ENCODE measurements at places on chromosomes 1 and 21.

GRCh38 chr1:28888915-28889314, 25.5 kb upstream of the EPB41 start:
- DNase-seq, result no peak

GRCh38 chr1:212470059-212470458, 37.3 kb downstream of the NENF start:
- no peak for DNase-seq

DNA sequence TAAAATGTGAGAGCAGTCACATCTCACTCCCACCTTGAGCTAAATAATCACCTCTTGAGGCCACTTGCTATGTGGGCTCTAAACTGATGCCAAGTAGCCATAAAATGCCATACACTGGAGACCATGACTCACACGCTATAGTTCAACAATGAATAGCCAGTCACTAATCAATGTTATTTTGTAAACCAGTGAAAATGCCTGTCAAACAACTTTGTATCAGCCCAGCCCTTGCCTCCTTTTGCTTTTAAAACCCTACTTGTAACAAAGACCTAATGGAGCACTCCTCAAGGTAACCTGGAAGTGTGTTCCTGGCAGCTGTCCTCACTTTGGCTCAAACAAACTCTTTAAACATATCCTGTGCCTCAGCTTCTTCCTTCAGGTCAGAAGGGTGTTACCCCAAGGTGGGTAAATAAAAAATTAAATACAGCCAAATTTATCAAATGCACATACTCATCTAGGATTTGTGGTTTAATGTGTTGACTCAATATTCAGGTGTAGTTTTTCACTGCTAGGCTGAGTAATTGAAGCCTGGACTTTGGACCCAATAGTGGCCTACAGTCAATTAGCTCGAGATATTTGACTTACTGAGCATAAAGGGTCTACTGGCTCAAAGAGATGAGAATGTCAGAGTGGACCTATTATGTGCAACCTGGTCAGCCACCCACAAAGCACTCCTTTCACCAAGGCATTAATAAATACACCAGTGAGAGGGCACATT, 154.3 kb downstream of the COQ8A start:
- no peak for DNase-seq

DNA sequence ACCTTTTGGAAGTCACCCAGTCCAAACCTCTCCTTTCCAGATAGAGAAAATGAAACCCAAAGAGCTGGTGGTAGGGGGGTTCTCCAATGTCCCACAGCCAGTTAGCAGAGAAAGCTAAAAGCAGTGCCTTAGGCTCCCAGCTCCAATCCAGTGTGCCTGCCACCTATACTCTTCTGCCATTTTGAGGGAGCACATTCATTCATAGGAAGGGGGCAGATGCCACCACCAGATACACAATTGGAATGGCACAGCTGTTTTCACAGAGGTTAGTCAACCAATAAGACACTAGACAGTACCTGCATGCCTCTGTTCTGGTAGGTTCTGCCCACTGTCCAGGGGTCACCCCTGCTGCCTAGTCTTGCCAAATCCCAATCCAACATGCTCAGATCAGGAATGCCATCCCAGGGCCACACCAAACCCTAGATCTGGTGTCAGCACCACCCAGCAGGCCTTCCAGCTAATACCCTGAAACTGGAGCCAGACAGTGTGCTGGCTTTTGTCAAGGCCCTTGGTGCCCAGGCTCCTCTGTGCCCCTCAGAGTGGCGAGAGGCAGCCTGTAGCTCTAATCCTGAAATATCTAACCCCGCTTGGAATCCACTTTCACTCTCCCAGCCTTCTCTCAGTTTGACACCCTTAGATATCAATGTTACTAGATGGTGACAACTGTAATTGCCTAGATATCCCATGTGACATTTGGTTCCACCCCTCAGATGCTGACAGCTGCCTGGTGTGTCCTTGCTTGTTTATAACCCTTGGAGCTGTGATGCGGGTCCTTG, 178.6 kb downstream of the TGFBR3 start:
- no peak for DNase-seq

GRCh38 chr1:230853731-230854130, 14.6 kb downstream of the C1orf198 start:
- peak; percentile 80 for DNase-seq

DNA sequence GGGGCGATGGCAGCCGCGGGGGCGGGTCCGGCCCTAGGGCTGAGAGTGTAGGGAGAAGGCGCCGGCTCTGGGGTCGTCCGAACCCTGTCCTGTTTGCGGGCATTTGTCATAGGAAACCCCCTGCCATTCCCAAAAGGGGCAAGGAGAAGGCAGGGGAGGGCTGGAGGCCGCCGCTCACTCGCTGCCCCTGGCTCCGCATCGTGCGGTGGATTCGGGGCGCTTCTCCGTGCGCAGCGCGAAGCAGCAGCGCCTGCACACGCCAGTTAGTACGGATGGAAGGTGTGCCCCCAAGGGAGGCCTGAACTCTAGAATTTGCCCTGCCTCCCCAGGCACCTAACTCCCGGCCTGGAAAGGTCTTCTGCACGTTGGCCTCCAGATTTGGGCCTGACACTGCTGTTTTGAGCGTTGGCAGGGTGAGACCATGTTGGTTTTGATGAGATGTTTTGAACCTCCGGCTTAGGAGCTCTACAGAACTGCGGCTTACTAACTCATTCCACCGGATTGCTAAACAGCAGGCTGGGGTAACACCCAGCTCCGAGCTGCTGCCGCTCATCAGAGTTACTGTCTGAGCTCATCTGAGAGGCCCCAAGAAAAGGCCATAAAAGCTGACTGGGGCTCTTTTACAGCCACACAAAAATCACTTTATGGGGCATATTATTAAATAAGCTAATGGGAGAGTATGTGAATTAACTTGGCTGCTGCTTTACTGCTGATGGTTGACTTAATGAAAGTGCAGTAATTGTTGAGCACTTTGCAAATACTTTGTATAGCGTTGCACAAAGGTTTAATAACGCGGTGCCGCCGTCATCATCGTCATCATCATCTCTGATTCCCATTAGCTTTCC, 987 bp downstream of the GPR137B start:
- DNase-seq, result no peak

DNA sequence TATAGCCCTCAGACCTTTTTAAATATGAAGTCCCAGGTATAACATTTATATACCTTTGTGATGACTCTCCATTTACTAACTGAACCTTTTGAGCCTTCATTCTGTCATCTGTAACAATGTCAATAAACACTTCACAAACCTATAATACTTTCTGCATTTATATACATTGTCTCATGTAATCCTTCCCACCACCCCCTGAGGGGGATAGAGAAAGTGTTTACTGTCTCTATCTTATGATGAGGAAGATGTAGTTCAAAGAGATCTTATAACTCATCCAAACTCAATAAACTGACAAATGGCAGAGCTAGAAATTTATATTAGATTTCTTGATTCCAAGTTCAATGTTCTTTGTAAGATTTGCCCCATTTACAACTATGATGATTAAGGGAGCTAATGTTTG, 48.3 kb upstream of the CR2 start:
- DNase-seq, result no peak

- no peak for DNase-seq
Measured at GRCh38 chr1:215276582-215276981, 194.0 kb downstream of the KCNK2 start.

GRCh38 chr1:218069180-218069579, 215.9 kb upstream of the RRP15 start:
- no peak for DNase-seq

DNA sequence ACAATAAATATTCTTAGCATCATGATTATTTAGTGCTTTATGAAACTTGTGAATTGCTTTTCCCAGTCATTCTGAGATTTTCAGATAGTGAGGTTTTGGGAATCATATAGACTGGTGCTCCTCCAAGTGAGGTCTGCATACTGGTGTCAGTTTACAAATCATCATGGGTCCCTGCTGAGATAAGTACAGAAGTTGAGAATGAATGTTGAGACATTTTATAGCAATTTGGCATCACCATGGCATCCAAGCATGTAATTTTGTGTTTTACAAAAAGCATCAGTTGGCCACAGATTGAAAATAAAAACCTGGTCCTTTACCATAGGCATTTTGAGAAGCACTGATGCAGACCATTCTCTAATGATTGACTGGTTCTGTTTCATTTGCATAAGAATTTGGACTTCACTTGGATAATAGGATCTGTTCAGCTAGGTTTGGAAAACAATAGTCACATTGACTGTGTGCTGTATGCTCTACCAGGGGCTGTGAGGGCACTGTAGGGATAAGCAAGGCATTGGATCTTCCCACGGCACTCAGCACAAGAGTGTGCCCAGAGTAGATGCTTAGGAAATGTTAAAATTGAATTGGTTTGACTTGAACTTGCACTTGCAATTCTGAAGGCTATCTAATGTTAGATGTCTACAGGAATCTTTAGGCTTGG, 79.0 kb upstream of the JUN start:
- no peak for DNase-seq

DNA sequence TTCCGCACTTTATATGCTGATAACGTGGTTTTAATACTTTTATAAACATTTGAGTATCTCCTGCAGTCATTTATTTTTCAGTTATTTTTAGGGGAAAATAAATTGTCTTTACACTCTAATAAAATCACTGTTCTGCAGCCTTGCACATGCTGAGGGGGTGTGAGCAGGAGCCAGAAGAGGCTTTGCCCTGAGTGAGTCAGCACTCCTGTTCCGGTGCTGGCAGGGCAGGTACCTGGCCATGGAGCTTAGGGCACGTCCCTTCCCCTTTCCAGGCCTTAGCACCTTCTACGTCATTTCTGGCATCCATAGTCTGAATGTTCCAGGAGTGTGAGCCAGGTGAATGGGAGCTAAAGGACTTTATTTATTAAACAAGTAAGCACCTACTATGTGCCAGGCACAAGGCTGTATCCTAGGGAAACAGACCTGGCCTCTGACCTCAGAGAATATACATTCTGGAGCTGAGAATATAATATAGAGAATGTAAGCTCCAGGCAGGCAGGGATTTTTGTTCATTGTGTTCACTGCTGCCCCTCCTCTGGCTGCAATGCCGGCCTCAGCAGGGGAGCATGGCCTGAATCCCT, 402.9 kb downstream of the PTPRU start:
- DNase-seq, result no peak

GRCh38 chr1:98783821-98784220, 122.3 kb downstream of the SNX7 start:
- DNase-seq, result no peak

- no peak for DNase-seq
Measured at GRCh38 chr1:30929135-30929889, 20.8 kb upstream of the SDC3 start.

DNA sequence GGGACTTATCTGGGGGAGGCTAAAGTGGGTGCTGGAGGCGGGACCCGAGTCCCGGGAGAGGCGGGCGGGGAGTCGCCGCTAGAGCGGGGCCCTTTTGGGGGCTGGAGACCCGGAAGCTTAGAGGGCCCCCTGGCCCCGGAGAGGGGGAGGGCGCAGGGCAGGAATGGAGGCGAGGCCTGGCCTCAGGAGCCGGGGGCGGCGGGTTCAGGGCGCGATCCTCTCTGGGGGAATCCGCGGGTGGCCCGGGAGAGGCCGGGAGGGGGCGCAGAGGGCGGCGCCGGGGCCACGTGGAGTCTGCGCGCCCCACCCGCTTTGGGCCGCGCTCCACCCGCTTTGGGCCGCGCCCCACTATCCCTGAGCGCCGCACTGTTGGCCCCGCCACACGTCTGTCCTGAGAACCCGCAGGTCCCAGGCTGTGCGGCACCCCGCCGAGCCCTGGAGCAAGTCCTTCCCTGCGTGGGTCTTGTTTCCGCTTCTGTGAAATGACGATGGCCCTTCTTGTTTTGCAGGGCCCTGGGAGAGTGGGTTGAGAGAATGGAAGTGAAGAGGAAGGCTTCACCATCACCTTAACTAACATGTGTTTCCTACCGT, 84.4 kb downstream of the NKAIN1 start:
- no peak for DNase-seq

DNA sequence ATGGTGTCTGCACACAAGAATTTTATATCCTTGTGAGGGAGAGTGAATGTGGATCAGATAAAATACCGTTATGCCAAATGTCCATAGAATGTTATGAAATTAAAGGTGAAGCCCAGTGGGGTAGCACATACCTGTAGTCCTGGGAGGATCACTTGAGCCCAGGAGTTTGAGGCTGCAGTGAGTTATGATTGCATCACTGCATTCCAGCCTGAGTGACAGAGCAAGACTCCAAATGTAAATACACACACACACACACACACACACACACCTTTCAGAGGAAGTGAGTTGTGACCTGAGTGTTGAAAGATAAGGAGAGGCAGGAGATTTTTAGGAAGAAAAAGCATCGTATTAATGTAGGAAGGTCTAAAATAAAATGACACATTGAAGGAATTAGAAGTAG, 28.1 kb upstream of the ZYG11A start:
- DNase-seq, result no peak

GRCh38 chr1:14781811-14782210, 183.3 kb downstream of the KAZN start:
- no peak for DNase-seq

- DNase-seq, result no peak
Measured at GRCh38 chr1:239886266-239886665, 205.4 kb upstream of the FMN2 start.

DNA sequence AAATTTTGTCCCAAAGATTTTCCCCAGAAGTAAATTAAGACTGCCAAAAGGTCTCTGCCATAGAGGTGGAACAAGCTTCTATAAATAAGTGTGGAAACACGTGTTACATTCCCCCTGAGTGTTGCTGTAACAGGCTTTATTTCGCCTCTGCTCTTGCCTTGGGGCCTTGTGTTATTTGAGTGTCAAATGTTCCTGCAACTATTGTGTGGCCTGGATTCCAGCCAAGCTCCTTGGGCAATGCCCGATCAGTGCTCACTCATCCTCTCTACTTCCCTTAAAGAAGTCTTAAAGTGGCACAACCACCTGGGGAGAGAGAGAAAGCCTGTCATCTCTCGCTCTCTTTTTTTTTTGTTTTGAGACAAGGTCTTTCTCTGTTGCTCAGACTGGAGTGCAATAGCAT, 156.7 kb downstream of the NR5A2 start:
- peak; percentile 3 for DNase-seq

DNA sequence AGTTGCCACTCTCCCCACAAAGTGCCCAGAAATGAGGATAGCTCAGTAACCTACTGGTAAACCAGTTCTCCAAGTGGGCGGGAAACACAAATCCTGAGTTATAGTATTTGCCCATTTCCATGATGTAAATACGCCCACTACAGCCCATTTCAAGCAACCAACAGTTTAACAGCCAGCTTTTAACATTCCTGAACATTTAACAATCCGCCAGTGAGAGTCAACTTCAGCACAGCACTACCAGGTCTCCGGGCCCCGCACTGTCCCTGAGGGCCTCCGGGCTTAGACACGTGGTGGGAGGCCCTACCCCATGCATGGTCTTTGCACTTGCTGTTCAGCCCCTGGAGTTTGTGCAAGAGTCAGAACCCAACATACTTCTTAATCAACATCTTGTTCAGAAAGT, 132.0 kb upstream of the CTTNBP2NL start:
- DNase-seq, result no peak
